ENCODE measurements at places on chromosomes 3 and 15. TPM values are rescaled to one million over a fixed set of nuclear protein-coding genes. Genes with fewer than 3 reads are reported as not detected.

The EPHA3 gene
- 4.2 TPM for total RNA-seq

The NOX5 gene
- 0.07 TPM for total RNA-seq

The ATP13A5 gene
- total RNA-seq: not detected

The GALK2 gene
- 26.1 TPM for total RNA-seq

The LHFPL4 gene
- not detected for total RNA-seq

The PLSCR2 gene
- total RNA-seq: 0.31 TPM

The FGD5 gene
- total RNA-seq: 3.4 TPM

The PTX3 gene
- total RNA-seq: 35.6 TPM

DNA sequence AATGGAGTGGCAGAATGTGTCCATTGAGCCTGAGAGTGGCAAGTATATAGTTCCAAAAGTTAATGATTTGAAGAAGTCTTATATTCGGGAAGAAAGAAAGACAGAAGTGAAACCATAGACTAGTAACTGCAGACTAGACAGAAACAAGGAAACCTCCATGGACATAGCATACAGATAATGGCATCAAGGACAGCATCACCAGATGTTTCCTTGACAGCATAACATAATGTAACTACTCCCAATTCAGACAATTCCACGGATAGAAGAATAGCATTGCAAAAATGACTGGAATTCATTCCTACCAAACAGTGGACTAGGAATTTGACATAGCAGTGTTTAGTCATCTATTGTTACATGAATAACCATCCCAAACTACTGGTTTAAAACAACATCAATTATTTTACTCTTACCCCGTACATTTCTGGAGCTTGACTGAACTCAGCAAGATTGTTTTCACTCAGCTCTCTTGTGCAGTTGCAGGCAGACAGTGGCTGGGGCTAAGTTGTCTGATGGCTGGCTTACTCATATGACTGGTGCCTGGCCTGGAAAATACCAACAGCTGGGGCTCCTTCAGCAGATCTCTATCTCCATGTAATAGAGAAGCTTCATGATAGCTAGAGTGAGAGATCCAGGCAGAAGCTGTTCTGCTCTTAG, 109.7 kb upstream of the GADL1 start:
- no peaks in the 10 kb centered on the region for H3K27me3 ChIP-seq
- peaks cover 14% of the 10 kb centered on the region for H3K4me1 ChIP-seq

DNA sequence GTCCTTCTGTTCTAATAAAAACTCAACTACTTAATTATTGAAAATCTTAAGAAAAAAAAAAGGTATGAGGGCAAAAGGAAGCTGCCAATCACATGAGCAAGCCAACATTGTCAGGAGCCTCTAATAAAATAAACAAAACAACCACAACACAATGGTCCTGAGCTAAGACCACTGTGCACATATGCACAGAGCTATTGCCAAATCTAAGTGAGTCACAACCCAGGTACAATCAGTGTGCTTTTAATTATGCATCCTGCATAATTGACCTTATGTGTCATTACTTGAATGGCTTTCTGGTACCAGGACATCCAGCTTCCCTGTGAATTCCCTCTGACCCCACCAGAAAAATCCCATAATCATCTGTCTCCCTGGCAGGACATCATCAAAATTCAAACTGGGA, 639.8 kb downstream of the MAGI1 start:
- no peak overlapping the region for H3K4me3 ChIP-seq
- peaks cover 22% of the 10 kb centered on the region for H3K4me1 ChIP-seq
- H3K36me3 ChIP-seq: no peaks in the 10 kb centered on the region
- H3K27me3 ChIP-seq: no peaks in the 10 kb centered on the region

- DNase-seq: no peak
- peaks cover 5% of the 10 kb centered on the region for H3K36me3 ChIP-seq
- no peaks in the 10 kb centered on the region for H3K27me3 ChIP-seq
- no peak overlapping the region for H3K27ac ChIP-seq
- no peaks in the 10 kb centered on the region for H3K4me1 ChIP-seq
These were observed 149.3 kb downstream of the FMN1 start for GRCh38 chr15:33045066-33045810.

- DNase-seq: no peak
- peaks cover 20% of the 10 kb centered on the region for H3K4me1 ChIP-seq
- no peak overlapping the region for H3K4me3 ChIP-seq
- H3K27ac ChIP-seq: no peak overlapping the region
- H3K27me3 ChIP-seq: no peaks in the 10 kb centered on the region
These were observed 3.0 kb downstream of the PLA1A start for GRCh38 chr3:119600732-119601131.

GRCh38 chr3:123854905-123855304, 29.2 kb downstream of the MYLK start:
- H3K27ac ChIP-seq: no peak overlapping the region
- H3K36me3 ChIP-seq: peaks cover 2% of the 10 kb centered on the region
- no peak for DNase-seq
- no peaks in the 10 kb centered on the region for H3K27me3 ChIP-seq
- H3K4me1 ChIP-seq: peaks cover 11% of the 10 kb centered on the region

GRCh38 chr3:70501561-70501960, 189.1 kb upstream of the MDFIC2 start:
- no peak for DNase-seq
- peaks cover 12% of the 10 kb centered on the region for H3K4me1 ChIP-seq
- H3K27ac ChIP-seq: no peak overlapping the region
- H3K36me3 ChIP-seq: no peaks in the 10 kb centered on the region
- no peaks in the 10 kb centered on the region for H3K27me3 ChIP-seq

DNA sequence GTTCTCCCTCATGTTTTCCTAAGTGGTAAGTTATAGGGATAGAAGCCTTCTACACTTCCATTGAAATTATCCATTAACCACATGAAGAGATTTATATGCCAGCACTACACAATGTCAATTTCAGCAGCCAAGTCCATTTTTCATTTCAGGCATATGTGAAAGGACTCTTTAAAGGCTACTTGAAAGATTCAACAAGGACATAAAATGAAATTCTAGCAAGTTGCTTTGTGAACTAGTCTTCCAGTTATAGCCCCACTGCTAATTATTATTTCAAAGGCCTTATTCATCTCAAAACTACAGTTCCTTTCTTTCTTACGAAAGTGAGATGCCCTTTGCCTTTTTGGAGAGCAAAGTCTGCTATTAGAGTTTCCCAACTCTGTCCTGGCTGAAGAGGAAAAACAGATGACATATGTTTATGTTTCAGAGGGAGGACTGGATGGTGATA, 66.0 kb upstream of the SLC2A2 start:
- H3K27me3 ChIP-seq: no peaks in the 10 kb centered on the region
- H3K36me3 ChIP-seq: peaks cover 2% of the 10 kb centered on the region
- H3K4me1 ChIP-seq: peaks cover 25% of the 10 kb centered on the region
- peak overlapping the region; percentile 6 for H3K27ac ChIP-seq
- DNase-seq: no peak

DNA sequence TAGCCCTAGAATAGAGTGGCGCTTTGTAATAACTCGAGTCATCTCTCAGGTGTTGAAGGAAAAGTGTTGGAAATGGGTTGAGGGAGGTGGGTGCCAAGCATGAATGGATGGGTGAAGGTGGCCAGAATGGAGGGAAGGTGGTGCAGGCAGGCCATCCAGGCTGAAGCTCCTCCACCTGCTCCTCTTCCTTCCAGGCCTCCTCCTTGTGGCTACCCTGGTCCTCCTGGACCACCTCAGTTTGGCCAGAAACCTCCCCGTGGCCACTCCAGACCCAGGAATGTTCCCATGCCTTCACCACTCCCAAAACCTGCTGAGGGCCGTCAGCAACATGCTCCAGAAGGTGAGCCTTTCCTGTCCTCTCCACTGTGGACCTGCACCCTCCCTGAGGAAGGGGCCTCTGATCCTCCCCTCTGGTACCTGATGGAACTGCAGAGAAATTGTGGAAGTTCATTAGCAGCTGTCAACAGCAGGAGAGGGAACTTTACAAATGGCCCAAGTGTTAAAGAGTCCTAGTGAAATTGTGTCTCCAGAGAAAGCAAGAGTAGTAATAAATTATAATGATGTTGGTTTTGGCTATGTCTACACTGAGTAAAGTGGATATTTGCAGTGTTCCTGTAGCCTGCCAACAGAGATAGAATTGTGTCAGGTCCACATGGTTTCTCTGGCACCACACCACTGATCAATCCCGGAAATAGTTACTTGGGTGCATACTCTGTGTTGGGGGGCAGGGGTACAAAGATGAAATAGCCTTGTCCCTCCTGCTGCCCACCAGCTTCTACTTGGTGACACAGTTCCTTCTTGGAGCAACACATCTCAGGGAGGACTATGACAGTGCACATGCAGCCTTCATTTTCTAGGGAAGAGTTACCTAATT, 1.6 kb downstream of the IL12A start:
- H3K4me3 ChIP-seq: peak overlapping the region; percentile 36
- H3K27ac ChIP-seq: no peak overlapping the region
- H3K36me3 ChIP-seq: no peaks in the 10 kb centered on the region
- H3K4me1 ChIP-seq: peaks cover 9% of the 10 kb centered on the region
- peaks cover 30% of the 10 kb centered on the region for H3K27me3 ChIP-seq

GRCh38 chr15:78302579-78303312, 3.3 kb upstream of the SKIC8 start:
- no peaks in the 10 kb centered on the region for H3K36me3 ChIP-seq
- no peak for DNase-seq
- H3K4me1 ChIP-seq: peaks cover 21% of the 10 kb centered on the region
- no peak overlapping the region for H3K4me3 ChIP-seq
- H3K27me3 ChIP-seq: peaks cover 50% of the 10 kb centered on the region

GRCh38 chr3:172904711-172905373, 154.3 kb downstream of the ECT2 start:
- no peak overlapping the region for H3K4me3 ChIP-seq
- peaks cover 8% of the 10 kb centered on the region for H3K4me1 ChIP-seq
- no peaks in the 10 kb centered on the region for H3K27me3 ChIP-seq
- no peak overlapping the region for H3K27ac ChIP-seq
- DNase-seq: no peak

DNA sequence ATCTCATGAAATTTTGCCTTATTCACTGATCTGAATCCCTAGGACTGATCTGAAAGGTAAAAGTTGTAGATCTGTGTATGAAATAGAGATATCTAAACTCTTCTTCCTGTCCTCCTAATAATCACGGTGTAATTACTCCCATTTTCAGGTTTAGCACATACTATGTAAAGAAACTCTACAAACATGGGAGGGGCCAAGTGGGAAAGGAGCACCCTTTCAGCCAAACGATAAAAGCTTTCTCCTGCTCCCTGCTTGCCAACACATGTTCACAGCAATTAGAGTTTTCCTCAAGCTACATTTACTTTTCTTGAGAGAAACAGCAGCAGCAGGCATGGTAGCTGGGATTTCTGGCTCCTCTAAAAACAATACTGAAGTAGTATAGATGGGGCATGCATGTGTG, 71.6 kb downstream of the CHAC1 start:
- no peak for DNase-seq
- no peaks in the 10 kb centered on the region for H3K27me3 ChIP-seq
- peak overlapping the region; percentile 97 for H3K27ac ChIP-seq

GRCh38 chr15:42808913-42809312, 72.0 kb upstream of the CDAN1 start:
- H3K4me3 ChIP-seq: no peak overlapping the region
- peaks cover 5% of the 10 kb centered on the region for H3K36me3 ChIP-seq
- DNase-seq: no peak
- no peak overlapping the region for H3K27ac ChIP-seq
- H3K27me3 ChIP-seq: no peaks in the 10 kb centered on the region
- H3K4me1 ChIP-seq: no peaks in the 10 kb centered on the region

DNA sequence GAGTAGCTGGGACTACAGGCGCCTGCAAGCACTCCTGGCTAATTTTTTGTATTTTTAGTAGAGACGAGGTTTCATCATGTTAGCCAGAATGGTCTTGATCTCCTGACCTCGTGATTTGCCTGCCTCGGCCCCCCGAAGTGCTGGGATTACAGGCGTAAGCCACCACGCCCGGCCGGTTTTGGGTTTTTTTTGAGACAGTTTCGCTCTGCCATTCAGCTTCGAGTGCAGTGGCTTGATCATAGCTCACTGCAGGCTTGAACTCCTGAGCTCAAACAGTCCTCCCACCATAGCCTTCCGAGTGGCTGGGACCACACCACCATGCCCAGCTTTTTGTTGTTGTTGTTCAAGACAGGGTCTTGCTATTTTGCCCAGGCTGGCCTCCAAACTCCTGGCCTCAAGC, 16.0 kb upstream of the SCAP start:
- H3K4me3 ChIP-seq: no peak overlapping the region
- no peak for DNase-seq
- H3K4me1 ChIP-seq: no peaks in the 10 kb centered on the region
- H3K27ac ChIP-seq: no peak overlapping the region
- no peaks in the 10 kb centered on the region for H3K27me3 ChIP-seq

- no peak for DNase-seq
- peaks cover 5% of the 10 kb centered on the region for H3K4me1 ChIP-seq
- H3K27me3 ChIP-seq: no peaks in the 10 kb centered on the region
- no peak overlapping the region for H3K27ac ChIP-seq
- no peak overlapping the region for H3K4me3 ChIP-seq
These were observed 45.9 kb upstream of the ULK4 start for GRCh38 chr3:42007785-42008184.

DNA sequence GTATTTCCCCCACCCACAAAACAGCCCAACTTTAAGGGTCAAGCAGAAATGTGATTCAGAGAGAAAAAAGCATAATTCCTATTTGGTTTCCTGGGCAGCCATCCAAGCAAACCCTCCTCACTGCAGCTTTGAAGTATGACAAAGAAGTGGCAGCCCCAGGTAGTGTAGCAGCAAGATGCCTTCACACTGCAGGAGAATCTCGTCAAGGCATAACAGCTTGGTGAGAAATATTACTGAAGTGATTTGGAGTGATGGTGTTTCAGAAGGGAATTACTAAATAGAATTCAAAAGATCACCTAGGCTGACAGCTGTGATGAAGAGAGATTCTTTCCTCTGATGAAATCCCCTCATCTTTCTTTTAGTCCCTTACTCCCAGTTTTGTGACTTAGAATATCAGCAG, 173.9 kb downstream of the PYDC2 start:
- no peak for DNase-seq
- no peaks in the 10 kb centered on the region for H3K27me3 ChIP-seq
- H3K4me3 ChIP-seq: no peak overlapping the region

GRCh38 chr3:158733656-158734055, 1.4 kb upstream of the RARRES1 start:
- no peaks in the 10 kb centered on the region for H3K27me3 ChIP-seq
- DNase-seq: no peak
- H3K36me3 ChIP-seq: peaks cover 44% of the 10 kb centered on the region
- peak overlapping the region; percentile 77 for H3K27ac ChIP-seq

- peaks cover 10% of the 10 kb centered on the region for H3K4me1 ChIP-seq
- H3K27me3 ChIP-seq: no peaks in the 10 kb centered on the region
- H3K27ac ChIP-seq: no peak overlapping the region
- no peak overlapping the region for H3K4me3 ChIP-seq
These were observed 36.2 kb upstream of the COL6A6 start for GRCh38 chr3:130480736-130481135.

Data from mesothelial cell of epicardium (in vitro differentiated cells).